ENCODE measurements at places on chromosomes 3 and 15.

DNA sequence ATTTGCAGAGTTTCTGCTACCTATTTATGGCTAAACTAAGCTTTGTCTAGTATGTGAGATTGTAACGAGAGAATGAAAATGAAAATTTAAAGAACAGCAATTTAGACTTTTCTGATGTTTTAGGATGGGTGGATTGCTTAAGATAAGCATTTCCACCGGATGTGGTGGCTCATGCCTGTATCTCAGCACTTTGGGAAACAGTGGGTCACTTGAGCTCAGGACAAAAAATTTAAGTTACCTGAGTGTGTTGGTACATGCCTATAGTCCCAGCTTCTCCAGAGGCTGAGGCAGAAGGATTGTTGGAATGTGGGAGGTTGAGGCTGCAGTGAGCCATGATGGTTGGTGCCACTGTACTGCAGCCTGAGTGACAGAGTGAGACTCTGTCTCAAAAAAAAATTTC is 3.3 kb downstream of the PPP4R2 start:
- DNase-seq = peak; percentile 62

- DNase-seq = no peak
Observed at GRCh38 chr3:156694536-156694935, 20.1 kb downstream of the TIPARP start.

DNA sequence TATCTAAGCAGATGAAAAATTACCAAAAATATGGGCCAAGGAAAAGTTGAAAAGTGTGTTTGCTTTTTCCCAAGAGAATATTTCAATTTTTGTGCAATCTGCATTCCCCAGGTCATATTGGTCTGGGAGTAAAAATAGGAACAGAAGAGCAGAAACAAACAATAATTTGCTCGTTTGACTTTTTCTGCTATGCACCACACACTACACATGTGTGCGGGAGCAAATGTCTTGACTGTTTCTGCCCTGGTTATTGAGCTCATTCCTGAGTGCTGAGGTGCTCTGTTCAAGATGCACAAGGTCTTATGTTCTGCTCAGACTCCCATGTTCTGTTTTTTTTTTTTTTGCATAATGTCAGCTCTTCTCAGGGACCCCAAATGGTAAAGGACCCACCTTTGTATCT is 298.0 kb upstream of the MME start:
- no peak for DNase-seq

DNA sequence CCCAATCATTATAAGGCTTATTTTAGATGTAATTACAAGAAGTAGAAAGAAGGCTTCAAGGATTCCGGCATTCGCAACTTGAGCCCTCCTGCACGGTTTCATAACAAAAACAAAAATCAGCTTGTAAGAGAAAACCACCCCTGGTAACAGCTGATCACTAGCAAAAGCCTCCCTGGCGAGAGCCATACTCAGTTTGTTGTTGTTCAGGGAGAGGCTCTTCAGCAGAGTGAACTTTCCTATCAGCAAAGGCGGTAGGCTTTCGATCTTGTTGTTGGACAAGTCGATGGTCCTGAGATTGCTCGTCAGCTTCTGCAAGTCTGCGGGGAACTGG is 710 bp downstream of the LRRC57 start:
- DNase-seq = no peak

All from inflammatory macrophage treated with lipopolysaccharide for 4 hours (primary cell).